ENCODE measurements at places on chromosomes 1 and 21. TPM values are rescaled to one million over a fixed set of nuclear protein-coding genes. Genes with fewer than 3 reads are reported as not detected.

DNA sequence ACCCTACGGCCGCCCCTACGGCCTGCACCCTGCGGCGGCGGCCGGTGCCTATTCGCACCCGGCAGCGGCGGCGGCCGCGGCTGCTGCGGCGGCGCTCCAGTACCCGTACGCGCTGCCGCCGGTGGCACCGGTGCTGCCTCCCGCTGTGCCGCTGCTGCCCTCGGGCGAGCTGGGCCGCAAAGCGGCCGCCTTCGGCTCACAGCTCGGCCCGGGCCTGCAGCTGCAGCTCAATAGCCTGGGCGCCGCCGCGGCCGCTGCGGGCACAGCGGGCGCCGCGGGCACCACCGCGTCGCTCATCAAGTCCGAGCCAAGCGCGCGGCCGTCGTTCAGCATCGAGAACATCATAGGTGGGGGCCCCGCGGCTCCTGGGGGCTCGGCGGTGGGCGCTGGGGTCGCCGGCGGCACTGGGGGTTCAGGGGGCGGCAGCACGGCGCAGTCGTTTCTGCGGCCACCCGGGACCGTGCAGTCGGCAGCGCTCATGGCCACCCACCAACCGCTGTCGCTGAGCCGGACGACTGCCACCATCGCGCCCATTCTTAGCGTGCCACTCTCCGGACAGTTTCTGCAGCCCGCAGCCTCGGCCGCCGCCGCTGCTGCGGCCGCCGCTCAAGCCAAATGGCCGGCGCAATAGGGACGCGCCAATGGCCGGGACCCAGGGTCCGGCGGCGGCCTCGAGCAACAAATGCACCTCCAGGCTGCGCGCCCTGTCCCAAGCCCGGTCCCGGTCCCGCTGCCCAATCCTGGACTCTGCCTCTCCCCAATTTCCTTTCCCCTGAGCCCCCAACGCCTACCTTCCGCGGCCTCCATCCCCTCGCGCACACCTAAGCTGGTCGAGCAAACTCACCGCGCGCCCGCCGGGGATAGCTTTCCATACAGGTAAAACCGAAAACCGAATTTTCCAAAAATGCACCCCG is 1.8 kb downstream of the FOXD3 start:
- no peak overlapping the region for H3K27ac ChIP-seq
- peaks cover 100% of the 10 kb centered on the region for H3K27me3 ChIP-seq
- peaks cover 53% of the 10 kb centered on the region for H3K4me1 ChIP-seq
- no peak for DNase-seq
- H3K4me3 ChIP-seq: peak overlapping the region; percentile 65

DNA sequence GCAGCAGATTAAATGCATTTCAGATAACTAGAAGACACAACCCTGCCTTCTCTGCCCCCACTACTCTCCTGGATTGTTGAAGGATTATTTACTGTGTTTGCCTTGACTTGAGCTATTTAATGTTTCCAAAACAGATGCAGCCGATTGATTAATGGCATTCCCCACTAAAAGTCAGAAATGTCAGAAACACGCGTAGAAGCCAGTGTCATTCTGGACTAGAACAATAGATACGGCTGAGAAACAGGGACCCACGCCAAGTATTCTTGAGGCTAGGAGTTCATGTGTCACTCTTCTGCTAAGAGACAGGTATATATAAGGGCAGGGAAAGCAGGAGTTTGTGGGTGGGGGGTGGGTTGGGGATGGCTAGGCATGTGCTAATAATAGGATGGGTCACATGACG is 366.7 kb upstream of the PROX1 start:
- no peaks in the 10 kb centered on the region for H3K4me1 ChIP-seq
- DNase-seq: no peak
- H3K36me3 ChIP-seq: no peaks in the 10 kb centered on the region
- H3K27me3 ChIP-seq: peaks cover 7% of the 10 kb centered on the region

- H3K4me1 ChIP-seq: peaks cover 11% of the 10 kb centered on the region
- H3K27me3 ChIP-seq: no peaks in the 10 kb centered on the region
- H3K36me3 ChIP-seq: no peaks in the 10 kb centered on the region
- no peak for DNase-seq
Measured at GRCh38 chr1:94143173-94143808, 22.3 kb upstream of the ABCA4 start.

GRCh38 chr1:188825471-188825870 is 1652.2 kb downstream of the BRINP3 start:
- no peak overlapping the region for H3K27ac ChIP-seq
- H3K27me3 ChIP-seq: no peaks in the 10 kb centered on the region
- no peak for DNase-seq

GRCh38 chr1:156385534-156386031 is 16.6 kb downstream of the RHBG start:
- H3K4me3 ChIP-seq: no peak overlapping the region
- H3K27ac ChIP-seq: no peak overlapping the region
- no peaks in the 10 kb centered on the region for H3K36me3 ChIP-seq
- H3K4me1 ChIP-seq: peaks cover 7% of the 10 kb centered on the region
- H3K27me3 ChIP-seq: peaks cover 47% of the 10 kb centered on the region
- no peak for DNase-seq

The RAP1GAP gene
- total RNA-seq: 1.5 TPM

Measured in suprapubic skin (tissue), 4 donors.